ENCODE measurements at places on chromosomes 2 and 18.

DNA sequence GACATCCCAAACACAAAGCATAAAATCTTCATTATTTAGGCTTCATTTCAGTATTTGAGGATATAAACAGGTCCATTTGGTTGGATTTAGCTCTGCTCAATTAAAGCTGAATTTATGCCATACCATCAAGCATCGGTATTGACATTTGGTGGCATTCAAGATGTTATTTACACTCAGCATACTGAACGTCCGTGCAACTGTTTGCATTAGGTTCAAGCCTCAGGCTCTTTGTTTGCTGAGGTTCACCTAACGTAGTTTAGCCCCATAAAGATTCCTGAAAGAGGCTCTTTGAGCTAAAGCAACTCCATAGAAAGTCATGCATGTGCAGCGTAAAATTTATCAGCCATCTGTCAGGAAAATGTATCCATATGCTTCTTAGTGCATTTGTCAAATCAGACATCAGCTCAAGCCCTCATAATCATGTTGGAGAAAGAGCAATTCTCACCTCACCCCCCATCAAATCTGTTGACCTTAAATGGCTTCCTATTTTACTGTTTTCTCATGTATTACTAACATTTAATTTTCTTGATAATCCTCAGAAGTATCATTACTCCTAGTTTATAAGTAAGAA, 366.9 kb downstream of the EPHA4 start:
- no peak for DNase-seq

- DNase-seq, result no peak
Measured at GRCh38 chr2:15758848-15759247, 167.2 kb downstream of the DDX1 start.

DNA sequence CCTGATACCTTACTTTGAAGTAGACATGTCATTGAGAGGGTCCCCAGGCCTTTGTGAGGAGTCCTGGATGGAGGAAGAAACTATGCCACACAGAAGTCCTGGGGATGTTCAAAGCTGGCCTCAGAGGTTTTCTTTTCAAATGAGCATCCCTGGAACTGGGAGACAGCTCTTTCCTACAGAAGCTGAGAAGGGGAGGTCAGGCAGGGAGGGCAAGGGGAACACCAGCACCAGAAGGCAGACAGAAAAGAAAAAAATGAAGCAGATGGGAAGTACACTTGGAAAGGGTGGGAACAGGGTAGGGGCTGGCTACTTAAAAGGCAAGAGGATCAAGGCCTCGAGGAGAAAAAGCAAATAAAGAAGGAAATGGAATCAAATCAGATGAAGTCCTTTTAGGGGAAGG, 120.0 kb downstream of the FMNL2 start:
- no peak for DNase-seq

DNA sequence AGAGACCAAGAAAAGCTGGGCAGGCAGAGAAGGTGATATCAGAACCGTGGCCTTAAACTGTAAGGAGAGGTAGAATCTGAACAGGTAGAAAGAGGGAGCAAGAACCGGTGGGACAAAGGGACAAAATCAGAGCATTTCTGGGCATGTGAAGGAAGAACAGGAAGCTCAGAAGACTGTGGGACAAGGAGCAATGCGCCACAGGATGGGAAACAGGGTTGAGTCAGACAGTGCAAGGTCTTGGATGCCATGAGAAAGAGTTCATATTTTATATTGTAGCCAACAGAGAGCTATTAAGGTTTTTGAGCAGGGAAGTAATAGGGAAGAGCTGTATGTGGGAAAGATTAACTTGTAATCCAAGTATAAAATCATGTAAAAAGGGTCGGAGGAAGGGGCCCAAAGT, 106.4 kb upstream of the UGP2 start:
- DNase-seq, result no peak

DNA sequence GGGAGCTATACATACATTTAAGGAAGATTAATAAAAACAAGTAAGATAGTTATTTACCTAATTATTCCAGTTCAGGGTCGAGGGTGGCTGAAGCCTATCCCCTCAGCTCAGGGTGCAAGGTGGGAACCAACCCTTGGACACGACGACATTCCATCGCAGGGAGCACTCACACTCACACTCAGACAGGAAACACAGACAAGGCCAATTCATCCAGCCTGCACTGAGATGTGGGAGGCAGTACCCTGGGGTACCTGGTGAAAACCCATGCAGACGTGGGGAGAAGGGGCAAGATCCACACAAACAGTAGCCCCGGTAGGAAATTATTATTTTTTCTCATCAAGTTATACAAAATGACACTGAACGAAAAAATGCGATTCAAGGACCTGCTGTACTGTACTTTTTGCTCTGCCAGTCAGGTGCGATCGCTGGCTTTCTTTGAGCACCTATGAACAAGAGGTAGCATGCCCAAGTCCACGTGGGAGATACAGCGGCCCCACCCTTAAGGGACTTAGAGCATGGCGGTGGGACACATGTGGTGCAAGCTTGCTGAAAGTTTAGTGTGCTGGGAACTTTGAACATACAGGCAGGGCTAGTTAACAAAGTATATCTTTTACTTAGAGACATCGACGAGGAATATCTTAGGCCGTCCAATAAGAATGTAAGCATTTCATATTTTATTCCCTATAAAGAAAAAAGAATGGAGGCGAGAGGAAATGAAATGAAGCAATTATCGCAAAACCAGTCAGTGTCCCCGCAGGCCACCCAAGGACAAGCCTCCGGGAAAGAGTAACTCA, 624 bp downstream of the METTL8 start:
- DNase-seq, result peak; percentile 14

GRCh38 chr2:27991146-27991545, 100.6 kb downstream of the BABAM2 start:
- no peak for DNase-seq

DNA sequence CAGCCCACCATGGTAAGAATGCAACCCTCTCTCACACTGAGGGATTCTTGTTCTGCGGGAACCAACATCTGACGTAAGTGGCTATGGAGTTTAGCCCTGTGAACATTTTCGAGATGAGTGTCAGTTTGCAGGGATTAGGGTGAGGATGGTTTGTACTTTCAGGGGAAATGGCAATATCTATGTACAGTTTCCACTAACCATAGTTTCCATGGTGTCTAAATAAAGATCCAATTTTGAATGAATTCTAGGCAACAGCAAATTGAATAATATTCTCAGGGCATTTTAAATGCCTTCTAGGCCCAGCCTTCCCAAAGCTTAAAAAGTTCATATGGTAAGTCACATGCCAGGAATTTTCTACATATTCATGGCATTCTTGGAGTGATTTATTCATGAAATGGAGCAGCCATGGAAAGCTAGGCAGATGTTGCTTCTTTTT, 105.4 kb upstream of the MMADHC start:
- DNase-seq, result no peak

- peak; percentile 88 for DNase-seq
Measured at GRCh38 chr2:224039080-224039769, at the start of gene SERPINE2. TSS of gene SERPINE2 (minus strand) at chr2:224039286. CDS start at chr2:224001900, 37,386 bp downstream.

DNA sequence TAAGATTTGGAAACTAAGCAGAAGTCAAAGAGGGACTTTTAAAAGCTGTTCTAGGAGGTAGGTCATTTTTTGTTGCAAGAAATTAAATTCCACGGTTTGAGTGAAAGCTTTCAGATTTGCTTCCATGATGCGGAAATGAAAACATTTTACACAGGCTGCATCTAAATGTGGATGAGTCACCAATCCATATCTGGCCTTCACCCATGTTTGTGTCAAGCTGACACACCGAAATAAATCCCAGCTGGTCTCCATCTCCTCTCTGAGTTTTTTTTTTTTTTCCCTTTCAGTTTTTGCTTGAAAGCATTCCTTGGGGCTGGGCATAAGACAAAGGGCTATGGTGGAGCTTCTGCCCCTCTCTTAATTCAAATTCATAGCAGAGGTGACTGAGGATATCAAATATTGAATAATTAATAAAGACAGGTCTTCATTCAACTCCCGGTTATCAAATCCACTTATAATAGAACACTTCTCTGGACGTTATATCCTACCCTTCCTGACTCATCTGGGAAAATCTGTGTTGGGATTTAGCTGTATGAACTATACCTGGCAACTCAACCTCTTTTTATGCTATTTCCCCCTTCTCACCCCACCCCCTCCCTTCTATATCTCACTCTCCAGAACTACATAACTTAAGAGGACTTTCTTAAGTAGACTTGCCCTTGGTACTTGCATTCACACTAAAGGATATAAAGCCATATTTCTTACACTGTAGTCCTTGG, 558.3 kb upstream of the GCFC2 start:
- DNase-seq, result no peak

- DNase-seq, result peak; percentile 84
Measured at GRCh38 chr18:36809590-36810381, 19.0 kb downstream of the TPGS2 start.

DNA sequence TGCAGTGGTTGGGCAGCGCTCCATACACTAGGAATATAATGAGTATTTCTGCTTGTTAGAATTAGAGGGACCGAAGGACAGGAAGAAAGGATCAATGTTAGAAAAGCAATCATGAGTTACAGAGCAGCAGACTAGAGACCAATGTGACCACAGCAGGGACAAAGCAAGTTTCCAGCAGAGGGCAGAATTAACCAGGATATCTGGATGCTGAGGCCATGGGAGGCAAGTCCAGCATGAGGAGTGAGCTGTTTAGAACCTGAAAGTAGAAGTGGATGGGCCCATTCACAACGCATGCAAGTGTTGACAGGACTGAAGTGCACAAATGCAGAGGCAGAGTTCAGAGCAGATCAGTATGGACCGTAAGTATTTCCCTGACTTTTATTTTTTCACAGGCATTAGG, 910.4 kb upstream of the GYPC start:
- DNase-seq, result peak; percentile 43

- no peak for DNase-seq
Measured at GRCh38 chr2:151260573-151261230, 961 bp downstream of the RBM43 start.

DNA sequence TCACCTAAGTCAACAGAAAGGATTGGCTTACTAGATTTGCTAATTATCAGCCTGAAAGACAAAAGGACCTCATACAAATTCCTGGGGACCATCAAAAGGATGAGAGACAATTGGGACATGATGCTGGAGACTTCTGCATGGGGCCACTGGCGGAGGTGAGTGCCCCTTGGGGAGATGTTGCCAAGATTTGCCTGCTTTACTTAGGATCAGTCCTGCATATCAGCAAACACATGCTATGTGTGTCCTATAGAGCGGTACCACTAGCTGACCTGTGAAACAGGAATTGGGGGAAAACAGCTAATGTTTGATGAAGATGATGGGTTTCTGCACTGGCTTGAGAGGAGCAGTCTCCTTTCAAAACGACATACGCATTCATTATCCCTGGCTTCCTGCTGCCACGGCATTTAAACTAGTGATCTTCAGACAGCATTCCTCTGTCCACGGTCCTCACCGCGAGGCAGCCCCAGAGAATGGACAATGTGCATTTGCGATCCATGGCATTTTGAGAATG, 104.2 kb downstream of the TGIF1 start:
- DNase-seq, result peak; percentile 42

DNA sequence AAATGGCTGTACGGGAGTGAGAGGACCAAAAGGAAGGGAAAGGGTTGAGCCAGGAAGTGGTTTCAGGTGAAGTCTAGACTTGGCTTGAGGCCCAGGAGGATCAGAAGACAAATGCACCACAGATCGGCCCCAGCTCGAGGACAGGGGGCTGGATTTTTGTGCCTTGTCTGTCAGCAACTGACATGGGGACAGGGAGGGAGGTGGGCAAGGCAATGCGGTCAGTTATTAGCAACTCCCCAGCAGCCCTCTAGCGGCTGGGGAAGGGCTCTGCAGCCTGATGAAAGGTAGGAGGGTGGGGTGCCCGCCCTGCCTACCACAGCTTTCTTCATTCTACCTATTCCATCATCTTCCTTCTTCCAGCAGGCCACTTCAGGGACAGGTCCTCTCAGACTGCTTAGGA, 50.0 kb downstream of the CPO start:
- peak; percentile 72 for DNase-seq

GRCh38 chr2:102070058-102070642, 72.4 kb upstream of the IL1R1 start:
- no peak for DNase-seq

DNA sequence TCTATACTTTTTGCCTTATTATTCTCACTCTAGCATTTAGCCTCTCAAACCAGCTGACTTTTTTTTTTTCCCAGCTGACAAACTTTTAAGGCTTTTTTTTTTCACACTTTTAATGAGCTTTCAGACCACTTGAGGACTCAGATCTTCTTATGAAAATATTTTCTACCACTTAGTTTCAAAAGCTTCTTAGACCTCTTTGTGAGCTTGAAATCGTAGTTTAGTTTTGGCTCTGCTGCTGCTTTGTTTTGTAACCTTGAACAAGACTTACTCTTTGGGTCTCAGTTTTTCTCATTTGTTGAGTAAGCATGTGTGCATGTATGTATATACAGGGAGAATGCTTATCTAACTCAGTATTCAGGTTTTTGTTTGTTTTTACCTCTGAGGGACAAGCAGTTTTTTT, 3.5 kb downstream of the NBEAL1 start:
- no peak for DNase-seq

- DNase-seq, result no peak
Measured at GRCh38 chr18:5058768-5059695, 138.0 kb downstream of the AKAIN1 start.

GRCh38 chr2:25490217-25490616, 148.5 kb upstream of the DNMT3A start:
- DNase-seq, result no peak

DNA sequence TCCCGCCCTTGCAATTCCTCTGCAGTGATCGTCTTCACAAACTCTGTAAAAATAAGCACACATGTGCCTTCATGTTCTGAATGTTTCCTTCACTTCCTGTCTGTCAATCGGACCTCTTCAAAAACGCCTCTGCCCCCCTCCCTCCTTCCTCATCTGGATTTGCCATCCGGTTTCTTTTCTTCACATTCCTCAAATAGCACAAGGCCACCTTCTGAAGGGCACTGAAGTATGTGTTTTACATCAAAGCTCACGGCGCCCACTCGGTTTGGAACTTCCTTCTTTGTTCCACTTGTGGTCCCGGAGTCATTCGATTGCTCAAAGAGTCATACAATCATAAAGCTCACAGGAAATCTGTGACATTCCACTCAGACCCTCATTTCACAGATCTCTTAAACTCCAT, 758.1 kb upstream of the SALL3 start:
- no peak for DNase-seq

GRCh38 chr2:28206762-28207161, 185.9 kb upstream of the FOSL2 start:
- DNase-seq, result no peak

- DNase-seq, result no peak
Measured at GRCh38 chr2:3266925-3267867, 110.4 kb downstream of the EIPR1 start.

GRCh38 chr18:2895391-2895790, 48.6 kb downstream of the EMILIN2 start:
- DNase-seq, result no peak

Data from iPS-NIHi11 (cell line).